A673 (cell line): ENCODE measurements at places on chromosomes 5 and 9.

DNA sequence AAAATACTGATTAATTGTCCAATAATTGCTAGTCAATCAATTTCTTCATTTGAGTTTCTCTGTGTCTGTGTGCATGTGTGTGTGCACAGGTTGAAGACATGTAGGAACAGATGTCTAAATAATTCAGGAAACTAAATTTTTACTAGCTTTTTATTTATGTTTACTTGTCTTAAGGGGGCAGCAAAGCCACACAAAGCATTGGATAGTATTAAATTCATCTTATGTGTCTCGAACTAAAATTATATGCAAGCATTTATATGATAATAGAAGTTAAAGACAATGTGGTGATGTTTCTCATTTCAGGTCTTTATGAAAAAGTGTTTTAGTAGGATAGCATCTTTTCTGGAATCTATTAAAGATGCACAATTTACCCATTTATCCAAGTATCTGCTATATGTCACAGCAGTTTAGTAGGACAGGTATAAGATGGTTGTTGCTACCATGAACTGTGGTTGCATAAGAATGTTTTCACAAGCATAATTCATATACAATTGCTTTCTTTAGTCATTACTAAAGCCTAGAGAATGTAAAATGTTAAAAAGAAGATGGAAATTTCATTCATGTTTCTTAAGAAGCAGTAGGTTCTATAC is 784.6 kb upstream of the NUDT12 start:
- peak; percentile 74 for DNase-seq

GRCh38 chr5:81787474-81788242 is 36.8 kb upstream of the SSBP2 start:
- peak; percentile 89 for DNase-seq

DNA sequence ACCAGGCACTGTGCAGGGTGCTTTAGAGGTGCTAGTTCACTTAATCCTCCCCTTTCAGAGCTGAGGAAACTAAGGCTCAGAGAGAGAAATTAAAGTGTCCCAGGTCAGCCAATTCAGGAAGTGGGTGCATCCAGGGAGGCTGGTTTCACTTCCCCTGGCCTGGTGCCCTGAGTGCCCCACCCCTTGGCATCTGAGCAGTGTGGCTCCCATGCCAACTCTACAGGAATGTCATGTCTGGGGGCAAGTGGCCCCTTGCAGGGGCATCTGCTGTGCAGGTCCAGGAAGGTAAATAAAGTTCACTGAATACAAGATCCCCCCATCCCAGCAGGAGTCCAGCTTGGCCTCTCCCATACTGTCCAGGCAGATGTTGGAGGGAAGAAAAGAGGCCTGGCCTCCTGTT is 4.4 kb upstream of the N4BP3 start:
- no peak for DNase-seq

GRCh38 chr5:53893626-53894025 is 333.2 kb downstream of the NDUFS4 start:
- no peak for DNase-seq

- DNase-seq = no peak
Observed at GRCh38 chr9:76161541-76161940, 232.7 kb downstream of the RFK start.

DNA sequence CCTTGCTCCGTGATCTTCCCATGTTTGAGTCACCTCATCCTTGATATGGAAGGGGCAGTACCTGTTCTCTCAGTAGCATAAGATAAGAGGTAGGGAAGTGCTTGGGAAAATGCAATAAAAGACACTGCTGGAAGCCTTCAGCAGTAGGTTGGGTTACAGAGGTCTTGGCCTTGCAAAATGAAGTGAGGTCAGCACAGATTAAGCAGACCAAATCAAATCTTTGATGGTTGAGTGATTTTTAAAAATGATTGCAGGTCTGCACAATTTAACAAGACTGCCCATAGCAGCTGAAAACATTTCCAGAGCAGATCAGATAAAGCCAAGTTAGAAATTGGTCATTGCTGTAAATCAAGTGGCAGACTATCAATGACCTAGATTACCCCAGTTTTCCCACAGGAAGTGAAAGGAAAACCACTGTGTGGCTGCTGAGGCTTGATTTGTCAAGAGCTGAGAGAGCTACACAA is 32.9 kb downstream of the PALM2AKAP2 start:
- no peak for DNase-seq

GRCh38 chr5:157475432-157475831 is 15.4 kb downstream of the NIPAL4 start:
- no peak for DNase-seq

DNA sequence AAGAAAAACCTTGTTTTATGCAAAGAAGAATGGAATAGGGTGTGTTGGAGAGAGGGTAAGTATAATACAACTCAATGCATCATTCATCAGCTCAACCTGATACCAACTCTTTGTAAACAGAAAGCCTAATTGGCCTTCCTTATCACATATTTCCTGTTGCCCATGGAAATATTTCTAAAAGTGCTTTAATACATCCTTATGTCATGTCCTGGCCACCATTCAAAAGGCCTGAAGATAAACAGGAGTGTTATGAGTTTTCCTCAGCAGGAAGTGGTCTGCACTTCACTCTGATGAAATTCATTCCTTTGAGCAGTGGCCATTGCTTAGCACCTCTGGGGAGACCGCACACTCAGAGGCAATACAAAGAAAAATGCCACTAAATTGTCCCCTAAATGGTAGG is 511.2 kb downstream of the SEMA5A start:
- DNase-seq = no peak

DNA sequence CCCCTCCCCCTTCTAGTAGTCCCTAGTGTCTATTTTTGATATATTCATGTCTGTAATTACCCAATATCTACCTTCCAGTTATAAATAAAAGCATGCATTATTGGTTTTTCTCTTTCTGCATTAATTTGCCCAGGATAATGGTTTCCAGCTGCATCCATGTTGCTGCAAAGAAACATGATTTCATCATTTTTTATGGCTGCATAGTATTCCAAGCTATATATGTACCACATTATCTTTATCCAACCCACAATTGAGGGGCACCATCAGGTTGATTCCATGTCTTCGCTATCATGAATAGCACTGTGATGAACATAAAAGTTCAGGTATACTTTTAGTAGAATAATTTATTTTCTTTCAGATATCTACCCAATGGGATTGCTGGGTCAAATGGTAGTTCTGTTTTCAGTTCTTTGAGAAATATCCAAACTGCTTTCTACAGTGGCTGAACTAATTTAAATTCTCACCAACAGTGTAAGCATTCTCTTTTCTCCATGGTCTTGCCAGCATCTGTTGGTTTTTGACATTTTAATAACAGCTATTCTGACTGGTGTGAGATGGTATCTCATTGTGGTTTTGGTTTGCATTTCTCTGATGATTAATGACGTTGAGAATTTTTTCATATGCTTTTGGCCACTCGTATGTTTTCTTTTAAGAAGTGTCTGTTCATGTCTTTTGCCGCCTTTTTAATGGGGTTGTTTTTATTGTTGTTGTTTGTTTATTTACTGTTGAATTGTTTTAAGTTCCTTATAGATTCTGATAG is 746.1 kb upstream of the MEF2C start:
- no peak for DNase-seq

- DNase-seq = no peak
Observed at GRCh38 chr9:137880976-137881530, 3.5 kb downstream of the CACNA1B start.
